ENCODE measurements at places on chromosomes 16 and 17.

DNA sequence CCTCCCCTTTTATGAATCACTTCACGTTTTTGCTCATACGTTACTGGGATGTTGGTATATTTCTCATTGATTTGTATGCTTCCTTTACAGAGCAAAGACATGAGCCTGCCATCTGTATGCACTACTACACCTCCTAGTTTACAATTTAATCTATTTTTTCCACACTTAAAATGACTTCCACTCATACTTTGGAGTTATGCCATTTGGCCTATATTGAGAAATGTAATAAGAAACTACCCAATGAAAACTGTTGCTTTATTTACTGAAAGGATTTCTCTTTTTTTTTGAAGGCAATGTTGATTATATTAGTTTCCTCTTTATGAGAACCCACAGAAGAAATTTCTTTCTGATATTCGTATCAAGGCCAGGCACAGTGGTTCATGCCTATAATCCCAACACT is 43.1 kb downstream of the DUSP14 start:
- DNase-seq: no peak

DNA sequence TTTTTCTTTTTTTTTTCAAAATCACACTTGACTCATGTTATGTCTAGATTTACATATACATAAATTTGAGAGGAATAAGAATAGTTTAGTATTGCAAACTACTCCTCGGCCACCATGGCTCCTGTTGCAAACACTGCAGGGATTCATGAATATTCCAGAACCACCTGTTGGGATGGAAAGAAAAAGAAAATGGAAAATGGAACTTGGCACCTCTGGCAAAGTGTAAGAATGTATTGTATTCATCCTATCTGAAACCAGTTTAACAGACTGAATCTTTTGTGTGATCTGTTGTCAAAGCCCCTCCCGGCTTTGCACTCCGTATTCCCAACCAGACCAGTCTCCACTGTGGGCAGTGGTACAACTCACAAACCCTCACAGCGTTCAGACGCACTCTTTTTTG is 124.4 kb downstream of the SPECC1 start:
- no peak for DNase-seq

DNA sequence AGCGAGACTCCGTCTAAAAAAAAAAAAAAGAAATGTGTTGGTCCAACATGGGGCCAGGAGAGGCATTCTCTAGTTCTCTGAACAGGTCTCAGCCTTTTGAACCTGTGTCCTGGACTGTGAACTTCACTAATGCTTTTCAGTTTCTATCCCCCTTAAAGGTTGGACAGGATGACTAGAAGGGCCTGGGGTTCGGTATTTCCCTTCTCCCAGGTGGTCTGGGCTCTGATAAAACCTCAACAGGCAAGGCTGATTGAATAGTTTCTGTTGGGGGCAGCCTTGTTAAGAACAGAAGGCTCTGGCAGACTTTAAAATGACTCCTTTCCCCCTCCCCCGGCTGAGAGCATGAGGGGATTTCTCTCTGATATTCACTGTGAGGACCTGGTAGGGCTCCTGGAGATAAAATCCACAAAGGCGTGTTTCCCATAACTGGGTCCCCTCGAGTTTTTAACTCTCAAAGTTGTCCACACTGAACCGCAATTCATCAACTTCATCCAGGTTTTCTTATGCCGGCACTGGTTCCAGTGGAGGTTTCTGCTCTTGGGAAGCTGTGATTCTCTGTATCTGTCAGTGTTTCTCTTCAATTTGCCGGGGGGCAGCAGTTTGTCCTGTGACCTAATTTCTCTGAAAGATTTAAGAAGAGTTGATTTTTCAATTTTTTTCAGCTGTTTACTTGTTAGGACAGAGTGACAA is 91.3 kb downstream of the METRNL start:
- peak; percentile 42 for DNase-seq

- no peak for DNase-seq
These were observed 47.2 kb downstream of the MEOX1 start for GRCh38 chr17:43614561-43614960.

DNA sequence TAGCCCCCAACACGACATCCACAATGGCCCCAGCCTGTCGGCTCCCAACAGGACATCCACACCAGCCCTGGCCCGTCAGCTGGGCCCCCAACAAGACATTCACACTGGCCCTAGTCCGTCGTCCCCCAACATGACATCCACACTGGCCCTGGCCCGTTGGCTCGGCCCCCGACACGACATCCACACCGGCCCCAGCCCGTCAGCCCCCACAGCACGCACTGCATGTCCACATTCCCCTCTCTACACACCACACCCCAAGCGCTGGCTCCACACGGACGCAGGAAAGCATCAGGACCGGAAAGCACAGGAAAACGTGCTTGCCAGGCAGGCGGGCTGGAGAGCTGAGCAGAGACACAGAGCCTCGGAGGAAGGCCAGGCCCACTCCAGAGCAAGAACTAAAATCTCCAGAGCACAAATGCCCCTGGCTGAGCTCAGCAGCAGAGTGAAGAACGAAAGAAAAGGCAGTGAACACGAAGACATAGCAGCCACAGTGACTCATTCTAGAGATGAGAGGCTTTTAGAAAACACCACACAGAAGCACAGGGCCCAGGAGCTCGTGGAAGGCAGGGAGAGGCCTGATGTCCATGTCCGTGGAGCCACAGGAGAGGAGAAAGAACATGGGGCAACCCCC is 50.6 kb downstream of the LMF1 start:
- DNase-seq: no peak

DNA sequence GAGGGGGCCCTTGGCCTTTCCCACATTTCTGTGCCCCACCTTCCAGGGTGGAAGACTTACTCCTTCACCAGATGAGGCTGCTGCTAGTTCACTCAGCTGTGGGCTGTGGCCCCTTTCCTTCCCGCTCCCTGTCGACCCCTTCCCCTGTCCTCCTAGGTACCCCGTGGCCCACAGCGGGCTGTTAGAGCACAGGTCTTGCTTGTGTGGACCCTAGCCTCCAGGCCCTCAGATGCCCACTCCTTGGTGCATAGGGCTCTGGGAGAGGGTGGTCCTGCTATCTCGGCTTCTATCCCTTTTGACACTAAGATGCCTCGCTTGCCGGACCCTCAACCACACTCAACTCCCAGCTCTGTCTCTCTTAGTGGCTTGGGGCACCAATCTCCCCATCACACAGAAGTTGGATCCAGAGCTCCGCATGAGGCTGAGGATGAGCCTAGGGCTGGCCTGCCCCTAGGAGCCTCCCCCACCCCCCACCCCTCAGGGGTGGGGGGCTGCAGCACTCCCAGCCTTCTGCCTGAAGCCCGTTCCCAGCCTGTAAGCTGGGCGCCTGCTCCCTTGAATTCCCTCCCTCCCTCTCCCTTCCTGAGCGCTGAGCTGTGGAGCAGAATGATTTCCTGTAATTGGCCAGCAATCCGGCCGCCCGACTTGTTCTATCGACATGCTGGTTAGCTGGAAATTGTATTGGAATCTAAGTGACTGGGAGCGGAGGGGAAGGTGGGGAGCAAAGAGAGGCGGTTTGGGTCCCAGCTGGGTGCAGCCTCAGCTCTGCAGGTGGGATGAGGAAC is 30.9 kb downstream of the DCAKD start:
- peak; percentile 78 for DNase-seq

DNA sequence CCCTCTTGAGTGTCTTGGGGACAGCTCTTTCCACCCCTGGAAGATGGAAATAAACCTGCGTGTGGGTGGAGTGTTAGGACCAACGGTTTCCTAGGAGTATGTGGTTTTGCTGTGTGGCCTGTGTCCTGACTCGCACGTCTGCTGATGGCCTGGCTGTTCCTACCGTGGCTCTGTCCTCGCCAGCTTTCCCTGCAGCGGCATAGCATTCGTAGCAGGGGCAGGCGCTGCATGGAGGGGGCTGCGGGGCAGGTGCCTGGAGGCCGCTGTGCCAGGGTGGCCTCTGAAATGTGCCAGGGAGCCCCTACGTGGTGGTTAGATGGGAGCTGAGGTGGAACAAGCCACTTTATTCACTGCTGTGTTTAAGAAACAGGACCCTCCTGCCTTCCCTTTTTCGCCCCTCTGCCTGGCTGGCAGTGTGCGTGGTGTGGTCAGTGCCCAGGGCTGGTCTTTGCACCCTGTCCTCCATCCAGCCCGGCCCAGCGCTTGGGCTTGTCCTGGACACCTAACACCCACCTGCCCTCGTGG is 10.6 kb downstream of the SLC16A3 start:
- DNase-seq: no peak

DNA sequence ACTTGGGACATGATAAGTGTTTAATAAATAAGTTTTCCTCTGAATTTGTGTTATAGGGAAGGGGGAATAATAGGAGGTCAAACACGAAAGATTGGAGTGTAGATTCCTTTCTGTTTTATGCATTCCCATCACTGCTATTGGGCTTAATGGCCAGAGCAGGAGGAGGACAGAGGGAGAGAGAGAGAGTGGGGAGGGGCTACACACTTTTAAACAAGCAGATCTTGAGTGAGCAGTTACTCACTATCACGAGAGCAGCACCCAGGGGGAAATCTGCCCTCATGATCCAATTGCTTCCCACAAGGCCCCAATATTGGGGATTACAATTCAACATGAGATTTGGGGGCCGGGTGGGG is 505.0 kb downstream of the GRIN2A start:
- DNase-seq: no peak

Measured in islet precursor cell (in vitro differentiated cells).